ENCODE measurements at places on chromosomes 5 and 9. TPM values are rescaled to one million over a fixed set of nuclear protein-coding genes. Genes with fewer than 3 reads are reported as not detected.

The FAXDC2 gene
- total RNA-seq = 83.6 TPM

The SPINK5 gene
- total RNA-seq = not detected

The SPATA31D4 gene
- not detected for total RNA-seq

GRCh38 chr5:139958432-139959148, 84.5 kb downstream of the NRG2 start:
- DNase-seq = no peak

DNA sequence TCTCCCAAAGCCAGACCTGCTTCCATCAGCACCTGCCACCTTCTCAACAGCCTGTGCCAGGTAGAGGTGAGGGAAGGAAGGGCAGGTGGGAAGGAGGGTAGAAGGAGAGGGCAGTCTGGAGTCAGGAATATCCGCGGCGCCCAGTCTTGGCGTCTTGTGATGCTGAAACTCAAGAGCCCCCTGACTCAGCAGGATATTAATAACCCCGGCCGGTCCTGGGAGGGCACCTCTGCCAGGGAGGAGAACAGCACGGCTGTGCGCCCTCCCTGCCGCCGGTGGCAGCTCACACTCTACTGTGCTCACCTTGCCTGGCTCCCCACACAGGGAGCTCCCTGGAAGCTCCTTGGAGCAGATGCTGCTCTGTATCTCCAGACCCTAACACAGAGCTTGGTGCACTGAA, 11.6 kb upstream of the NTNG2 start:
- DNase-seq = no peak

DNA sequence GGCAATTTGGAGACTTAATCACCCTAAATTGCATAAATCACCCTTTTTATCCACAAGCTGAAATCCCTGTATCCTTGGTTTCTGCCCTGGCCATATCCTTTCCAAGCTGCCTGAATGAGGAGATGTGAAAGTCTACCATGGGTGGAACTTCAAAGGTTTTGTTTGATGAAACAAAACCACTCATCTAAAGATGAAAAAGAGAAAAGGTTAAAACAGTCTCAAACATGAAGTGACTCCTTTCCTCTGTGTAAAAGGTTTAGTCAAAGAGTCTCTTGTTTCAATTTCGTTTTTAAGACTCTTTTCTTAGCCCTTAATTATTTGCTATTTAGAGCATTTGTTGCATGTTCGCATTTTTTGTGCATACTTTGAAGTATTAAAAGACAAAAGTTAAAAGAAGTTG, 11.2 kb downstream of the SLC45A2 start:
- no peak for DNase-seq

DNA sequence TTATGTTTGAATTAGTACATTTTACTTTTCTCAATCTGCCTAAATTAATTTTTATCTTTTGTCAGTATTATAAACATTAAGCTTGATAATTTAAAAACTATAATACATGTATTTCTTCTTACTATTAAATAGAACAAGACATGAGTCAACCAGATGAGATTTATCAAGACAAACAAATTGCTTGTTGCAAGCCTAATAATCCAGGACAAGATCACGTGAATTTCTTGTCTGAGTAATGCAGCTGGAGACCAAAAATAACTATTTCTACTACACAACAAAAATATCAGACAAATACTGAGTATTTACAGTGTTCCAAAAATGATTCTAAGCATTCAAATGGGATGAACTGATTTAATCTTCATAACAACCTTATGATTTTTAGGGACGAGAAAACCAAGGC, 339.1 kb upstream of the PRR16 start:
- no peak for DNase-seq

DNA sequence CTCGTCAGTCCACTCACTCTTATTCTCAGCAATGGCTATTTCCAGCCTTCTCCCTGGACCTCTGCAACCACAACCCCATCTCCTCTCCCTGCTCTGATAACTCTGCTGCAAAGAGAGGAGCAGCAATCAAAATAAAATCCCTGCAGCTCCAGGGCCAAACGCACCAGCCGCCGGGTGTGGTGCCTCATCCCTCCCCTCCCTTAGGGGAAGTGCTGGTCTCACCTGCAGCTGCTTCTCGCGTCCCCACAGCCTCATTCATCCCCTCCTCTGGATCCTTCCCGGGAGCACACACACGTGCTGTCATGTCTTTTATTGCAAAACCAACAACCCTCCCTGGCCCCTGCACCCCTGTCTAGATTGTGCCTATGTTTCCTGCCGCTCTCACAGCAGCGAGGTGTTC, 77.8 kb downstream of the TENT4A start:
- DNase-seq = no peak

- DNase-seq = no peak
Measured at GRCh38 chr9:82745919-82746318, 317.0 kb downstream of the RASEF start.

DNA sequence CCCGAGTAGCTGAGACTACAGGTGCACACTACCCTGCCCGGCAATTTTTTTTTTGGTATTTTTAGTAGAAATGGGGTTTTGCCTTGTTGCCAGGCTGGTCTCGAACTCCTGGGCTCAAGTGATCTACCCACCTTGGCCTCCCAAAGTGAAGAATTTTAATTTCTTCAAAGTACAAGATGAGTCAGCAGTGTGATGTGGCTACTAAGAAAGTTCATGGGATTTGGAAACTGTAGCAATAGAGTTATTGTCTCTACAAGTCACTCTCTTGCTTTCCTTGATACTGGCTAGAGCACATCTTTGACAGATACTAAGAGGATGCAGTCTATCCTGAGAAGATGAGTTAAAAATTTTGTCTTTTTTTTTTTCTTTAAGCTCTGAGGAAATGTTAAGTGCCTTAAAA, 1.6 kb downstream of the CREB3 start:
- DNase-seq = no peak

DNA sequence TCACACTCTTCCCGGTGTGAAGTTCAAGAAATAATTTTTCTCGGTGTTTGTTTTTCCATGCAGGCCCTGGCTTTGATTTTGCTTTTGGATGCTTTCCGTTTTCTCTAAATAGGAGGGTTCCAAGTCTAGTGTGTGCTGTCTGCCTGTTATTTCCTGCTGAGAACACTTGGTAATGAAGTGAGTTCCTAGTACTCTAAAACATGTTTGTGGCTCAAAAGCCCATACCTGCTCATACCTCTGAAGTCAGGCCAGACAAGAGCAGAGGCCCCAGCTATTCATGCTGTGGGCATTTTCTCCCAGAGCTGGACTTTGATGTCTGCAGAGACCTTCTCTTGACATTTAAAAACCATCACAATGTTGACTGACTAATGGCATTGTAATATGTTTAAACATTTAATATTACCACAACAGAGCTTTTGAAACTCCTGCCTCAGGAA, 211.2 kb downstream of the GOLPH3 start:
- DNase-seq = no peak

- no peak for DNase-seq
Measured at GRCh38 chr5:148912714-148913398, 86.4 kb downstream of the ADRB2 start.

DNA sequence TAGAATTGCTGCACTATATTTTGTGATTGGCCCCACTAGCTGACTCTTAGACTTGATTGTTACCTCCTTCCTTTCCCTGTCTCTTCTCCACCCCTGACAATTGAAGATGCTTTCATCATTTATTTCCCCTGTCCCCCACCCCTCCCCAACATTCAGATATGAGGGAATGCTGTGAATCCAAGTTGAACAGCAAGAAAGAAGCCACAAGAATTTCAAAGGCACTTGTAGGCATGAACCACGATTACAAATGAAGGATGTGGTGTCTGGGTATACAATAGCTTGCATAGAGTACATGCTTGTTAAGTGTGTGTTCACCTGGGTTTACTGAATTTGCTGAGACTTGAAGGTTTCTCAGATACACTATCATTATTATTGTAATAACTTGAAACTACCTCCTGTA, 78.3 kb upstream of the TRIO start:
- DNase-seq = no peak

DNA sequence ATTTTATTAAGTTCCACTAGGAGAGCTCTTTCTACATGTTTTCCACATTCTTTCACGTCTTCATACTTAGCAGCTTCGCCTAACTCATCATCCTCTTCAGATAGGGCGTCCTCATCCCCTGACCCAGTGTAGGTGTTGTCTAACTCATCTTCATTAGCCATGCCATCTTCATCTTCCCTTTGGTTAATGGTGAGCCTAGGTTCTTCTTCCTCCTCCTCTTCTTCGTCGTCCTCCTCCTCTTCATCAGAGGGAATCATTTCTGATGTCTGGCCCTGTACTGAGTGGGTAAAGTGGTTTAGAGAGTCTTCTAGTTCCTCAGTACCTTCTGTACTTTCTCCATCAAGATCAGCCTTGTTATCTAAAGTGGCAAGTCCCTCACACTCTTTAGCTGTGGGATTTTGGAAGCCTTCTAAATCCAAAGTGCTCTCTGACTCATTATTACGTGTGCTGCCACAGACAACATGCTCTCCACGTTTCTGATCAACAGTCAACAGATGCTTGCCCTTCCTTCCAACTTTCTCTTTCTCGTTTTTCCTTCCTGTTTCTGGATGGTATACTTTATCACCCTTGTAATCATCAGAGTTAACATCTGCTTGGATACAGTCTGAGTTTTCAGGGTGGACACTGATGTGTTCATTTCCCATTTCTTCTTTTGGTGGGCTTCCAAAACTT, 31.1 kb downstream of the TUT7 start:
- no peak for DNase-seq

DNA sequence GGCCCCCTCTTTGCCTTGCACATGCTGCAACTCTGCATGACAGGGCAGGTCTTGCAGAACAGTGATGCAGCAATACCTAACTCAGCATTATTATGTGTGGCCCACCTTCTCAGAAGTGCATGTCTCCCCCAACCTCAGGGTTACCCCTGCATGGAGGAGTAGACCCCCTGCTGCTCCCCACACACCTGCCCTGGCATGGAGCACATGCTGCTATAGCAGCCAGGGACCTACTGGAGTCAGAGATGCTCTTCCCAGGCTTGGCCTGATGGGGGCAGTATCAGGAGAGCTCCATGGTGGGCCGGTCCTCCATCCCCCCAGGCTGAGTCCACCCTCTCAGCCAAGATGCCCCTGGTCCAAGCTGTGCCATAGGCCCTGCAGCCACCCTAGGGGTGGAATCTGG, 13.2 kb upstream of the BOD1 start:
- DNase-seq = no peak

- DNase-seq = peak; percentile 54
Measured at GRCh38 chr5:39716532-39717028, 291.8 kb upstream of the DAB2 start.
